ENCODE measurements at places on chromosomes 1 and 21. TPM values are rescaled to one million over a fixed set of nuclear protein-coding genes. Genes with fewer than 3 reads are reported as not detected.
A peak's percentile ranks its signal among the peaks of the same experiment; 100 is the strongest.

DNA sequence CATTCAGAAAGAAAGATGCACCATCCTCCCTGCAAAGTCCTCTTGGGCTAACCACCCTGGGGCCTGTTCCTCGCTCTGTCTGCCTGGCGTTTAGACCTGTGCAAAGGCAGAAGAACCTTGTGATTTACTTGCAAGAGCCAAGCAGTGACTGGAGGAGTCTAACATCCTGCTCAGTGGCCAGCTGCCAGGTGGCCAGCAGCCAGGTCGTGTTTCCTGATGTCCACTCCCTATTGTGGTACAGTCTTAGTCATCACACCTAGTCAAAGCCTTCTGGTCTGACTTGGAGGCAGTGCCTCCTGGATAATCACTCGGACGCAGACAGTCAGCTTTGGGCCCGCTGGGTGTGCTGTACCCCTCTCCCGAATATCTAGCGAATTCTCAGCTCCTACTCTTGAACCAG lies 118.1 kb downstream of the PGBD5 start:
- peak; percentile 86 for DNase-seq
- no peak overlapping the region for H3K4me3 ChIP-seq
- H3K36me3 ChIP-seq: no peaks in the 10 kb centered on the region
- H3K27me3 ChIP-seq: no peaks in the 10 kb centered on the region

GRCh38 chr1:8562222-8562621 lies 244.3 kb downstream of the SLC45A1 start:
- H3K4me3 ChIP-seq: no peak overlapping the region
- no peaks in the 10 kb centered on the region for H3K27me3 ChIP-seq
- H3K27ac ChIP-seq: no peak overlapping the region
- H3K36me3 ChIP-seq: no peaks in the 10 kb centered on the region

- DNase-seq: no peak
- no peaks in the 10 kb centered on the region for H3K4me1 ChIP-seq
- no peak overlapping the region for H3K27ac ChIP-seq
- no peaks in the 10 kb centered on the region for H3K36me3 ChIP-seq
- H3K4me3 ChIP-seq: no peak overlapping the region
Measured at GRCh38 chr21:28174701-28175100, 818.0 kb downstream of the LTN1 start.

- no peak overlapping the region for H3K27ac ChIP-seq
- no peaks in the 10 kb centered on the region for H3K27me3 ChIP-seq
- H3K4me3 ChIP-seq: no peak overlapping the region
- H3K36me3 ChIP-seq: no peaks in the 10 kb centered on the region
Measured at GRCh38 chr1:24875991-24876506, 54.0 kb downstream of the RUNX3 start.

DNA sequence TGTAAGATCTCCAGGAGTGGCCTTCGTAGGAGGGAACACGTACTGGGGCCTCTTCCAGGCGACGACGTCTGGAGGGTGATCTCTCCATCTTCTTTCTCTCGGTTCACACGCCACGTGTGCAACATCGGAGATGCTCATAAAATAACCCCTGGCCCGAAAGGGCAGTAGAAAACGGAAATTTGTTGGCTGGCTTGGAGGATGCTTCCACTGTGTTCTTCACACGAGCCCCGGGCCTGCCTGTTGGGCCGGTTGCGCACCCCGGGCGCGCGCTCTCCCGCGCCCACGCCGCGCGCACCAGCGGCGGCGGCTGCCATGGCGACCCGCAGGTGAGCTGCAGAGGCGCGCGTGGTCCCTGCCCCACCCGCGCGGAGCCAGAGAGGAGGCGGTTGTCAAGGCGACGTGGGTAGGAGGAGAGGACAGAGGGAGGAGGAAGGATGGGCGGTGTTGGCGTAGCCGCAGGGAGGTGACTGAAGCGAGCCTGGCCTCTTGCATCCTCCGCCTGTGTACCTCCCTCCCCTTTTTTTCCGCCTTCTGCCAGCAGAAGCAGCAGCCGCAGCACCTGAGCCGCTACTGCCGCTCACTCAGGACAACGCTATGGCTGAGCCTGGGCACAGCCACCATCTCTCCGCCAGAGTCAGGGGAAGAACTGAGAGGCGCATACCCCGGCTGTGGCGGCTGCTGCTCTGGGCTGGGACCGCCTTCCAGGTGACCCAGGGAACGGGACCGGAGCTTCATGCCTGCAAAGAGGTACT lies at the start of gene ELAPOR1:
Gene ELAPOR1 (plus strand): TSS at position 526 of the 752 bp plus-strand sequence. CDS start 69 bp downstream, at position 595.
- peaks cover 26% of the 10 kb centered on the region for H3K4me1 ChIP-seq
- peak; percentile 74 for DNase-seq
- H3K36me3 ChIP-seq: no peaks in the 10 kb centered on the region

The FAM20B gene
- 38.4 TPM for total RNA-seq

The EFNA3 gene
- total RNA-seq: 0.67 TPM

The CLCA4 gene
- not detected for total RNA-seq

The DAB1 gene
- 6.9 TPM for total RNA-seq

- no peaks in the 10 kb centered on the region for H3K27me3 ChIP-seq
- H3K27ac ChIP-seq: no peak overlapping the region
Measured at GRCh38 chr1:234620272-234621126, 10.5 kb upstream of the IRF2BP2 start.

DNA sequence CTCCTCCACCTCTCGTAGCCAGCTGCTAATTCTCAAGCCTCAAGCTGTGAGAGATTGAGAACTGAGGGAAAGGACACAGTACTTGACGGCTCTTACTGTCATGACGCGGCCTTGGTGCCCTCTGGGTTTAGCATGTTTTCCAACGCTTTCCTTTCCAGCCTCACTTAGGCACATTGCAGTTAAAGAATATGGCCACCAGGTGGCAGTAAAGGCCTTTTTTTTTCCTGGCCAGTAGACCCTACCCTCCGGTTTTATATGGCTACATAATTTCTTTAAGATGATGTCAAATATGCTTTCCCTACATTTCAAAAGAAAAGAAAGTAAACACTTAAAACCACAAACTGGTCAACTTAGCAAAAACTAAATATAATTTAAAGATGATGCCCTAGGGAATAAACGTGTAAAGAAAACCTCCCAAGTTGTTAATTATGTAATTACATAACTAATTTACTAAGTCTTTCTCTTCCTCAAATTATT lies 56.8 kb upstream of the PRDX6 start:
- H3K27ac ChIP-seq: no peak overlapping the region
- DNase-seq: peak; percentile 40
- H3K4me1 ChIP-seq: no peaks in the 10 kb centered on the region

DNA sequence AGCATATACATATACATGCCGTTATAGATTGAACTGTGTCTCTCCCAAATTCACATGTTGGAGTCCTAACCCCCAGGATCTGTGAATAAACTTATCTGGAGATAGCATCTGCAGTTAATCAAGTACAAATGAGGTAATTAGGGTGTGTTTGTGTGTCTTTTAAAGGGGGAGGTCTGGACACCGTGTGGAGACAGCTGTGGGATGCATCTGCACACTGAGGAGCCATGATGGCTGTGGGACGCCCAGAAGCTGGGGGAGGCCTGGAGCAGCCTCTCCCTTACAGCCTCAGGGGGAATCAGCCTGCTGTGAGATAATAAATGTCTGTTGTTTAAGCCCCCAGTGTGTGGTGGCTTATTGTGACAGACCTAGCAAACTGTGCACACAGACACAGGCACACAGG lies 51.8 kb upstream of the COL18A1 start:
- H3K4me1 ChIP-seq: peaks cover 66% of the 10 kb centered on the region
- no peaks in the 10 kb centered on the region for H3K27me3 ChIP-seq
- H3K4me3 ChIP-seq: no peak overlapping the region
- no peaks in the 10 kb centered on the region for H3K36me3 ChIP-seq
- DNase-seq: no peak
- no peak overlapping the region for H3K27ac ChIP-seq

DNA sequence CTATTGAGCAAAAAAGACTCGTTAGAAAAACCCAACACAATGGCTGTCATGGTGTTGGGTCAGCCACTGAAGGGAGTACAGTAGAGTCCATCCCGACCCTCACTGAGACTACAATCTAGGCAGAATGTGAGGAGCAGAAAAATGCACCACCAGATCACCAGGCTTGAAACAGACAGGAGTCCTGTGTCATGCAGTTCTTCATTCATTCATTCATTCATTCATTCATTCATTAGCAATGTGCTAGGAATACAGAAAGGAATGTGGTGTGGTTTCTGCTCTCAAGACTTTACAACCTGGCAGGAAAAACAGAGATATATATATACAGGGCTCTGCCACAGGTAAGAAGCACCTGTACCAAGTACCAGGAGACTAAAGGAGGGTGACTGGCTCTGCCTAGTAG lies 392.3 kb downstream of the OMA1 start:
- no peak overlapping the region for H3K4me3 ChIP-seq
- H3K27me3 ChIP-seq: no peaks in the 10 kb centered on the region
- no peaks in the 10 kb centered on the region for H3K36me3 ChIP-seq
- no peak for DNase-seq

DNA sequence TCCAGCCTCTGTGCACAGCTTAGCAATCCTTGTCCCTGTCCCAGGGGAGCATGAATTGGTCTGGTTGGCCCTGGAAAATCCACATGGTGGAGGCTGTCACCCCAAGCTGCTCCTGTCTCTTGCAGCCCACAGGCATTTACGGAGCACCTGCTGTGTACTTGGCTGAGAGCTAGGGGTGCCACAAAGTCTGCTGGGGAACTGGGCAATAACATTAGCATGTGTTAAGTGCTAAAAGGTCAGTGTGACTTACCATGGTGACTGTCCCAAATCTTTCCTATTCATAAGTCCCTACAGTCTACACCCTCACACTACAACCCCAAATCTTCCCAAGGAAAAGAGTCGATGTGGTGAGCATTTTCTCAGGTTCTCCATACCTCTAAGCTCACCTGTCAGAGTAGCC lies 53.6 kb upstream of the ARTN start:
- no peaks in the 10 kb centered on the region for H3K36me3 ChIP-seq
- H3K4me3 ChIP-seq: no peak overlapping the region
- peak overlapping the region; percentile 83 for H3K27ac ChIP-seq

The MAP3K21 gene
- 0.26 TPM for total RNA-seq

The SMPDL3B gene
- total RNA-seq: not detected

The HSD3B1 gene
- total RNA-seq: not detected

The FNDC10 gene
- total RNA-seq: 1.9 TPM

- peaks cover 99% of the 10 kb centered on the region for H3K36me3 ChIP-seq
- peaks cover 3% of the 10 kb centered on the region for H3K4me1 ChIP-seq
- no peak overlapping the region for H3K4me3 ChIP-seq
- H3K27me3 ChIP-seq: no peaks in the 10 kb centered on the region
Measured at GRCh38 chr1:155925506-155925905, 8.7 kb downstream of the KHDC4 start.

- H3K27ac ChIP-seq: peak overlapping the region; percentile 92
- peak; percentile 96 for DNase-seq
- peak overlapping the region; percentile 89 for H3K4me3 ChIP-seq
- H3K27me3 ChIP-seq: no peaks in the 10 kb centered on the region
Measured at GRCh38 chr1:181105134-181106021, 16.9 kb downstream of the IER5 start.

GRCh38 chr1:7420470-7421100 lies 350.5 kb upstream of the VAMP3 start:
- no peak for DNase-seq
- H3K36me3 ChIP-seq: no peaks in the 10 kb centered on the region
- H3K27me3 ChIP-seq: no peaks in the 10 kb centered on the region
- H3K4me3 ChIP-seq: no peak overlapping the region

DNA sequence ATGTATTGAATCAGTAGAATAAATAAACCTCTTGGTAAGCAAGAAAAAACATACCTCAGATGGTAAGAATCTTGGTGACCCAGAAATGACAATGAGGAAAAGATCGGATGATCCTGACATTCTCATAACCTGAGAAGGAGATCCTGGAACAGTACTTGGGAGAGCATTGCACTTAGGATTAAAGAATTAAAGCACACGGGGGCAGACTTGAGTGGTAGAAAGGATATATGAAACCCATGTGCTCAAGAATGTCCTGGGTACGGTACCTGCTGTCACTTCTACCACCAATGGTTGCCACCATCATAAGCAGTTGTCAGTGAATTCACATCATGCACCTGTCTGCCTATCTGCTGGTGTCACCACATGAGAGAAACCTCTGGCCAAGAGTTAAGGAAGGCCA lies 108.9 kb upstream of the GJB5 start:
- no peaks in the 10 kb centered on the region for H3K27me3 ChIP-seq
- no peak for DNase-seq
- H3K27ac ChIP-seq: no peak overlapping the region
- no peaks in the 10 kb centered on the region for H3K4me1 ChIP-seq
- H3K36me3 ChIP-seq: no peaks in the 10 kb centered on the region

GRCh38 chr1:185483664-185484450 lies 166.8 kb upstream of the IVNS1ABP start:
- DNase-seq: no peak
- H3K27me3 ChIP-seq: no peaks in the 10 kb centered on the region
- H3K36me3 ChIP-seq: no peaks in the 10 kb centered on the region
- no peak overlapping the region for H3K4me3 ChIP-seq
- H3K4me1 ChIP-seq: peaks cover 29% of the 10 kb centered on the region

DNA sequence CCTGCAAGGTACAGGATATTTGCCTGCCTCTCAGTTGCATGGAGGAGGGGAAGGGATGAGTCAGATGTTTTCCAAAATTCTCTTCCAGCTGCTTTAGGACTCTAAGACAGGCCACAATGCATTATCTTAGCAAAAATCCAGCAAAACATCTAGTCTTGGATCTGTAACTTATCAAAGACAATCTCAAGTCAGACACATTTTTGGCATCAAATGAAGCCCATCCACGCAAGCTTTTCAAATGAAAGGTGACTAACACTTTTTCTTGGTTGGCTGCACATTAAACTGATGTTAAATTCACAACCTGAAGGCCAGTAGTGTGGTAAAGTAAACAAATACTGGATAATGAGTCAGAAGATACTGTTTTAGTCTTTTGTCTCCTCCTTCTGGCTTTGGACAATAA lies 21.3 kb downstream of the FAM78B start:
- no peak for DNase-seq
- H3K4me1 ChIP-seq: no peaks in the 10 kb centered on the region
- H3K36me3 ChIP-seq: no peaks in the 10 kb centered on the region
- no peaks in the 10 kb centered on the region for H3K27me3 ChIP-seq
- H3K4me3 ChIP-seq: no peak overlapping the region

DNA sequence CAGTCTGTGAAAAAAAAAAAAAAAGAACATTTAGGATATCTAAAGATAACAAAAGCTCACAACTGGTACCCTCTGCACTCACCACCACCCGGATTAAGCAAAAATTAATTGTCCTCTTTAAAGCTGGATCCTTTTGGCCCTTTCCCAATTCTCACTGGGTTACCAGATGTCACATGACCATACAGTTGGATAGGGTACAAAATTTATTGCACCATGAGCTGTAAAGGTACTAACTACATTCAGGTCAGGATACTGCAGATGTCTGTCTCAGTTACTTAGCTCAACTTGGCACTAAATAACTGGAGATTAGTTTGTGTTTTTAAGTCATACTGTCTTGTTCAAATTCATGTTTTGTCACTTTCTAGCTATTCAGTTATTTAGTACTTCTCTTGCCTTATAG lies 96.3 kb downstream of the GPATCH2 start:
- no peaks in the 10 kb centered on the region for H3K4me1 ChIP-seq
- H3K36me3 ChIP-seq: no peaks in the 10 kb centered on the region
- no peaks in the 10 kb centered on the region for H3K27me3 ChIP-seq
- no peak for DNase-seq
- H3K27ac ChIP-seq: no peak overlapping the region
- no peak overlapping the region for H3K4me3 ChIP-seq

The RCSD1 gene
- 29.6 TPM for total RNA-seq

- H3K27me3 ChIP-seq: no peaks in the 10 kb centered on the region
- no peak for DNase-seq
- H3K4me3 ChIP-seq: peak overlapping the region; percentile 88
- H3K27ac ChIP-seq: no peak overlapping the region
Measured at GRCh38 chr1:42684139-42684538, 1.9 kb downstream of the YBX1 start.

All from heart left ventricle (tissue), 16 donors.